ENCODE measurements at places on chromosomes 2 and 18.

- DNase-seq, result no peak
Observed at GRCh38 chr2:128538396-128538795, 219.7 kb upstream of the HS6ST1 start.

- DNase-seq, result no peak
Observed at GRCh38 chr2:203097735-203098134, 83.1 kb downstream of the NBEAL1 start.

DNA sequence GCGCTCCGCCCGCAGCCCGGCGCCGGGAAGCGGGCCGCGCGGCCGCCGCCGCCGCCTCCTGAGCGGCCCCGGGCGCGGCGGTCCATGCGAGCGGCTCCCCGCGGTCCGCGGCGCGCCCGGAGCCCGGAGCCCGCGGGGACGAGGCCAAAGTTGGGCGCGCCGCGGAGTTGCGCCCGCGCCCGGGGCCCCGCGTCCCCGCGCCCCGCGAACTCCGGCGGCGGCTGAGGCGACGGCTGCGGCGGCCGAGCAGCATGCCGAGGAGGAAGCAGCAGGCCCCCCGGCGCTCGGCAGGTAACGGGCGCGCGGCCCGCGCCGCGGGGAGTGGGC, 992 bp downstream of the TSHZ1 start:
- no peak for DNase-seq

DNA sequence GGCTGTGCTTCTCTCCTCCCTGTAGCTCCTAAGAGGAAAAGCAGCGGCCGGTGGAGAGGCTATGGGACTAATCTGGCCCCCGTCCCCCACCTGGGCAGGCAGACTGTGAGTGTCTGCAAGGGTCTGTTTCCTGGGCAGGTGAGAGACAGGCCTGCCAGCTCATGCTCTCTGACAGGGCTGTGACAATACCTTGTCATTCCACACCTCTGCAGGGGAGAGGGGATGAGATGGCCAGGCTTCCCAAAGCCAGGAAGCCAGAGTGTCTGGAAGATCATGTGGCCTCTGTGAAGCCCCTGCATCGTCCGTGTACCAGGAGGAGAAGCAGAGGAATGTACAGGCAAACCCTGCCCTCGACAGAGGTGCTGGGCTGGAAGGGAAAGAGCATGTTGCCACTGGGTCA, 142.5 kb upstream of the GATA6 start:
- DNase-seq, result no peak

DNA sequence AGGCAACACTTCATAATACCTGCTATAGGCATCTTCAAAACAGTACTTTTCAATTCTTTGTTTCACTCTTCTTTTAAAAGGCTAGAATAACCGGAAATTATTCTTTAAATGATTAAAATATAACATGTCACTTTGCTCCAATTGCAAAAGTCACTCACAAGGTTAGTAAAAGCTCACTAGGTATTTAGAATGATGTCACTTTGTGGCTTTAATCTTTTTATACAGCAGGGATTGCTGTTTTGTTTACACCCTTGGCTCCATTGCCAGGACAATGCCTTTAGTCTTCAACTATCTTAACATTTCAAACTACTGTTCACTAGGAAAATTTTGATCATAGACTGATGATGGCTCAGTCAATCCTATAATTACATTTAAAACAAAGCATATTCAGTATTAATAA, 157.1 kb downstream of the BAZ2B start:
- DNase-seq, result no peak

GRCh38 chr2:44342854-44343253, 18.4 kb downstream of the PREPL start:
- no peak for DNase-seq

DNA sequence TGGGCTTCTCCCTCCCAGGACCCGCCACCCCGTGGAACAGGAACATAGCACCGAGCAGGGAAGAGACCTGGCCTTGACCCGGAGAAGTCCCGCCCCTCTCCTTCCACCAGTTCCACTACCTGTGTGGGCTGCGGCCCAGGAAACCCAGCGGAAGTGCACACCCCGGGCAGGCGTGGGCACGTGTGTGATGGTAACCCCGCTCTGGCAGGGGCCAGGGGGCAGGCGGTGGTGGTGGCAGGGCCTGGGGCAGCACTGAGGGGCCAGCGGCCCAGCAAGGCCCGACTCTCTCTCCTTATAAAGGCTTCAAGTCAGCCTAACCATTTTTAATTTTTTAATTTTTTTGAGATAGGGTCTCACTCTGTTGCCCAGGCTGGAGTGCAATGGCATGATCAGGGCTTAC, 129.0 kb upstream of the FAM98A start:
- no peak for DNase-seq

- DNase-seq, result no peak
Observed at GRCh38 chr18:59839931-59840685, 59.7 kb upstream of the PMAIP1 start.

DNA sequence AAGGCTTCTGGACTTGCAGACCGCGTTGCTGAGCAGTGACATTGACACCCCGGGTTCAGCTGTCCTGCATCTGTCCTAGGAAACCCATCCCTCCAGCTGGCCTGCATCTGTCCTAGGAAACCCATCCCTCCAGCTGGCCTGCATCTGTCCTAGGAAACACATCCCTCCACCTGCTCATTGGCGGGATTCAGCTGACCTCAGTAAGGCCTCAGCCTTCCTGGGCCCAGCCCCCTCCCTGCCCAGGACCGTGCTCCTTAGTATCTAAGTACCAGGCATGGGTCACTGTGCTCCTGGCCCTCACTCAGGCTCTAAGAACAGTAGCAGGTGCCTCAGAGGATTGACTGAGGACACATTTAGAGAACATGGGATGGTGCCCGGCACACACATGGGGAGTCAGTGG, 1.2 kb downstream of the MLPH start:
- no peak for DNase-seq

DNA sequence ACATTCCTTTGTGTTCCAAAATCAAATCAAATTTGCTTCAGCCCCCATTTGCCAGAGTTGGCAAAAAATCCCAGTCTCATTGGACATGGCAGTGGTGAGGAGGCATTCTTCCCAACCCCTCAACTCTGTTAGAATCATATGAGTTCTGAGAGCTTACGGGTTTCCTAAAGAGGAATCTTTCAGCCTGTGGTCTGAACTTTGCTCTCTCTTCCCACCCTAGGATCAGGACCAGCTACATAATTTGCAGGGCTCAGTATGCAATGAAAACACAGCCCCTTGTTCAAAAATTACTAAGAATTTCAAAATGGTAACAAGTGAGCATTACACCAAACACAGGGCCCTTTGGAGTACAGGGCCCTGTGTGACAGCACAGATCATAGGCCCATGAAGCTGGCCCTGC, 47.1 kb upstream of the RMND5A start:
- DNase-seq, result no peak

DNA sequence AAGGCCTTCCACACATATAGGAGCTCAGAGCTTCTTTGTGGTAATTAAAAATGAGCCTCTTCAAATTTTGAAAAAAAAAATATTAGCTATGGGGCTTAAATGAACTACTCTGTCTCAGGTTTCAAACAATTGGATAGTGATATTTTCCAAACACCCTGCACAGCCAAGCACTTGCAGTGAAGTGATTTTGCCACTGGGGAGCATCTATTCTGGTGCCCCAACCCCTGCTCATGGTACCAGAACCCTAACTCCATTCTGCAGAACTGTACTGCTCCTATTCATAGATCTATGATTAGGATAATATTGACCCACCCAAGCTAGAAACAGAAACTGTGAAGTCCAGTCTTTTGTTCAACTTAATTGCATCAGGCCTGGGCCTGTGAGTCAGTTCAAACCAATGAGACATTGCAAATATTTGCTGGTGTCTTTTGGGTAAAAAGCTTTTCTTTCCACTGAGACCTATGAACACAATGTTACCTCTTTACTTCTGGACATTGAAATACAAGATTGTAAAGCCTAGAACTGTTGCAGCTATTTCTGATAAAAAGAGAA, 324.0 kb downstream of the GALNT13 start:
- no peak for DNase-seq

DNA sequence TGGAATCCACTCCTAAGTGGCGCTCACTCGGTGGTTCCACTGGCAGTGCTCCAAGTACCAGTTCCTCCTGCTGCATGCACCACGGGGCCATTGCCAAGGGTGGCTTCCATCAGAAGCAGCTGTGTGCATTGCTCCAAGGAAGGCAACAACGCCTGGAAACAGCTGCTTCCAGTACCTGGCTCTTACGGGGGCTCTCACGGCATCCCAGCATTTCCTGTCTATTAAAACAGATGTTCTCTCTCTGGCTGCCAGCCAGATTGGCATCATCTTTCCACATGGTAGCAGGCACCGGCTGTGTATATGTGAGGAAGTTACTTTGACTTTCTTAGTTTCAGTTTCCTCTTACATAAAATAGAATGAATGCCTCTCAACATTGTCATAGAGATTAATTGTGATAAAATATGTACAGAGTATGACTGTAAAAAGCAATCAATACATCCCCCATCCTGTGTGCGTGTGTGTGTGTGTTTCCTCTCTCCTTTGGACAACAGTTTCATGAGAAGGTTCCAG, 84.9 kb downstream of the CMPK2 start:
- no peak for DNase-seq

DNA sequence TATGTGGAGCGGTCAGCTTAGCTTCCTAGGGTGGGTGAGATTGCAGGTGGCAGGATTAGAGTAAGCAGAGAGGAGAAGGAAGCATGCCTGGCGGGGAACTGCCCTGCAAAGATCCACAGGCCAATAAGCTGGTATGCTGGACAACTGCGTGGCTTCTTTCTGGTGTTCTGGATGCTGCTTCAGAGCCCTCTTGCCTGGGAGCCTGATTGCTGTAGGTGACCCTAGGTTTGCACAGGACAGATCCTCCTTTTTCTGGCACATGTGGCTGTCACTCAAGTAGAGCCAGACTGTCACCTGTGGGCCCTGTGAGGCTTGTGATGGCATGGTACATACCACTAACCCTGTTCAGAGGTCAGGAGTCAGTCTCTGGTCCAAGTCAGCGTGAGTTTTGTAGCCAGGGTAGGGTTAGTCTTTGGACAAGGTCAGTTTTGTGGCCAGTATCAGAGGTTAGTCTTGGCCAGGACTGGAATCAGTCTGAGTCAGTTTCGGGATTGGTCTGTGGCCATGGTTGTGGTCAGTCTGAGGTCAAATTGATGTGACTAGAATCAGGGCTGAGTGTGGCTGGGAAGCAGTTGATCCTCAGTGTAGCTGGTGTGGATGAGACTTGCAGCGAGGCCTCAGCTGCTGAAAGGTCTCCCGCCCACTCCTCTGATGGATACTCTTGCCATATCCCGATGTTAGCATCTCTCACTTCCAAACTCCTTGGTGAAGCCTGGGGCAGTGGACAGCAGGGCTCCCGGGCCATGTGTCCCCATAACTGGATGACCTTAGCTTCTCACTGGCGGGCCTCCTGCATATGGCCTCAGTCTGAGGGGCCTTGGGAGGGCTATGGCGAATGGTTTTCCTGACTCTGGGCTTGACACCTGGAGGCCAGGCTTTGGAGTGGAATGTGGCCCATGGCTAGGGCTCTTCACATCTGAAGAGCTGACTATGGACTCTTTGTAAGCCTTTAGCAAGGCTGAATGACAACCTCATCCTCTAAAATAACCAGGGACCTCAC, 260.5 kb downstream of the DYSF start:
- DNase-seq, result no peak

- no peak for DNase-seq
Observed at GRCh38 chr2:163493359-163494298, 242.2 kb downstream of the FIGN start.

- no peak for DNase-seq
Observed at GRCh38 chr18:32480581-32480980, 9.9 kb upstream of the GAREM1 start.

DNA sequence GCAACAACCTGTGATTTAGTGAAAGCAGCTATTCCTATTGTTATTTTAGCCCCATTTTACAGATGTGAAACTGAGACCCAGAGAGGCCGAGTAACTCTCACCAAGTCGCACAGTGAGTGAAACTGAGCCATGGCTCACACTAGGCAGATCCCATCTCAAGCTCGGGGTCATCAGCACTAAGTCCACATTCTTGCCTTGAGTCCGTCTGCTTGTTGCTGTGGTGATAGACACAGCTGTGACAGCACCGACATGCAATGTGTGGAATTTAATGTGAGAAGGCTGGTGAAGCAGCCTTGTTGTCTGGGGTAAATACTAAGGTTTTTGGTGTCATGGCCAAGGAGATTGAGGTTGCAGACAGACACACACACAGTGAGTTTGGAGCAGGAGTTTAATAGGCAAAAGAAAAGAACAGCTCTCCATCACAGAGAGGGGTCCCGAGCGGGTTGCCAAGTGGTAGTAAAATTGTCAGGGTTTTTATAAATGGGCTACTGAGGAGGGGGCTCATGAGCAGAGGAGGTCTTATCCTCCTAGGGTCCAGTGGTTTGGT, 40.2 kb upstream of the GMCL1 start:
- DNase-seq, result peak; percentile 79

DNA sequence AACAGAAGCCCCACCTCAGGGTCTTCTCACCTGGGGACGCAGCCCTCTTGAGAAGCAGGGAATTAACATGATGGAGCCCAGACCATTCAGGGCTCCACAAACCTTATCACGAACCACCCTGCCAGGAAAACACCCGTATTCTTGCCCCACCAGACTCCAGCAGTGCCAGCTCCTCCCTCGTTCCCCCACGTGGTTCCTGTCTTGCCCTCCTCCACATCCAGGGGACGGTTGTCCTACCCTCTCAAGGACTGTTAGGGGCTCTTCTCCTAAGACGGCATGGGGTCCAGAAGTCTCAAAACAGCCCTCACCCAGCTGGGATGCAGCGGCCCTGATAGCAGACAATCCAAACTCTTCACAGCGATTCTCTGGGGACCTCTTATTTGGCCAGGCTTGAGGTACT, 372.2 kb upstream of the HS6ST1 start:
- no peak for DNase-seq

- no peak for DNase-seq
Observed at GRCh38 chr2:108304975-108305374, 16.3 kb downstream of the SULT1C2 start.

DNA sequence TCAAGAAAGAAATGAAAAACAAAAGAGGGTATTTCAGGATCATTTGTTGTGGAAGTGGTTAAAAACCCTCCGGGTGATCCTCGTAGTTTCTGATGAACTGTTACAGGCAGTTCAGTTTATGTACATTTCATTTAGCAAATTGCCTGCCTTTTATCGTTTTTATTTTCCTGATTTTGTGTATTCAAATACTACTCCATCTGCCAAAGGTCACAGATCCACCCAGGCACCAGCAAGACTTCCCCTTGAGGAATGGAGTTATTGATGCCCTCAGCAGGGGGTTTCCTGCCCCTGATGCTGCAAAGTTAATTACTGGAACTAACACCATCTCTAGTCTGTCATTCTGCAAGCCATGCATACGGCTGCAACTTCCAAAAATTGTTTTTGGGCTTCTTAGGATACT, 641.9 kb downstream of the SLC4A3 start:
- DNase-seq, result no peak

GRCh38 chr18:55487997-55488396, 100.0 kb downstream of the TCF4 start:
- DNase-seq, result no peak

GRCh38 chr2:45390441-45390840, 220.6 kb downstream of the SRBD1 start:
- DNase-seq, result no peak

- DNase-seq, result no peak
Observed at GRCh38 chr18:22149710-22150109, 19.7 kb upstream of the GATA6 start.

Measured in AG09309 (cell line).